ENCODE measurements at places on chromosomes 7 and 10.

DNA sequence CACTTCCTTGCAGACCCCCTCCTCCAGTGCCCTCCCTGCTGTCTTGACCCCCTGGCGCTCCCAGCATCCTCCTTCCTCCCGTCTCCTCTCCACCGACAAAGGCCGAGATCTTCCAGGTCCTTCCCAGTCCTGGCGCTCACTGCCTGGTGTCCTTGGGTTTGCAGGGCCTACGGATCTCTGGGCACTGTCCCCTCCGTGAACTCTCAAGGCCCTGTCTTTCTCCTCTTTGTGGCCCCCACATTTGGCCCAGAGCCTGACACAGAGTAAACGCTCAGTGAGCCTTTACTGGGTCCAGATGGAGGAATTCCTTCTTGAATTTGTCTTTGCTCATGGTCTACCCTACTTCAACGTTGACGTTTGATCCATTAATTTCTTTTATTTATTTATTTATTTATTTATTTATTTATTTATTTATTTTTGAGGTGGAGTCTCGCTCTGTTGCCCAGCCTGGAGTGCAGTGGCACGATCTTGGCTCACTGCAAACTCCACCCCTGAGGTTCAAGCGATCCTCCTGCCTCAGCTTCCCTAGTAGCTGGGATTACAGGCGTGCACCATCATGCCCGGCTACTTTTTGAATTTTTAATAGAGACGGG is 29.7 kb downstream of the TMEM270 start:
- no peak for DNase-seq

DNA sequence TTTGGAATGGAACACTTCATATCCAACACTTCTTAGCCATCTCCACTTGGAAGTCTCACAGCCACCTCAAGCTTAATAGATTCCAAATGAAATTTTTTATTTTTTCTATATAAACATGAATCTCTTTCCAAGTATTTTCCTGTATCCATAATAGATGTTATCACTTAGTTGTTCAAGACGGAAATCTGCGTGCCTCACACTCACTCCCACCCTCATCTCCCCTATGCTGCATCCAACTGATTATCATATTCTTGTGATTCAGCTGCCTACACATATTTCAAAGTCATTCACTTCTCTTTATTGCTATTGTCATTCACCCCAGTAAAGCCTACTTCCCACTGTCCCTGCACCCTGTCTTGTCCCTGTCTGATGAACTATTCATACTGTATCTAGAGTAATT is 70.2 kb upstream of the MKX start:
- no peak for DNase-seq

DNA sequence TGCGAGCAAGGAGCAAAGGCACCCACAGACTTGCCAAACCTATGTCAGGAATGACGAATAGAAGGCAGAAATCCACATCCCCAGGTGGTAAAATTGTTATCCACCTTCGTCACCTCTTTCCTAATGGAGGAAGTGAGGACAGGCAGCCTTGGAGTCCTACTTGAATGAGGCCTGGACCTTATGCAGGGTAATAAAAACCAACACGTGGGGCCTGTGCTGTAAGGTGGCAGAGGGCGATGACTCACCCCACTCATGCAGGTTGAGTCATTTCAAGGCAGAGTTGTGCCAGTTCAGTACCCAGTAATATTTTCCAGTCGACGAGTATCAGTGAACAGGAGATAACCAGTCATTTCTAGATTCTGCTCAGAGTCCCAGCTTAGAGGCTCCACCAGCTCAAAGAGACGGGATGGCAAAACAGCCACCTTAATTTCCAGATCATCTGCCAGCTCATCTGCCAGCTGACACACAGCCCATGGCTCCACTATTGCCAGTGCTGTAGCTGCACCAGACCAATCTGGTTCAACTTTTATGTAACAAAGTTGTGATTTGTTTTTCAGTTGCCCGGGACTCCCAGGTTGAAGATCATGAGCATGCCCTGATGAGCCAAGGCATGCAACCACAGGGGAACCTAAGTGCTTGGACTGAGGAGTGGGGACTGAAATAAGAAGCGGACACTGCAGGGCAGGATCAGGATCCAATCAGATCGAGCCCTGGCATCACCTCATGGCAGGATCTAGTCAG is 176.2 kb upstream of the ITGB1 start:
- peak; percentile 49 for DNase-seq

DNA sequence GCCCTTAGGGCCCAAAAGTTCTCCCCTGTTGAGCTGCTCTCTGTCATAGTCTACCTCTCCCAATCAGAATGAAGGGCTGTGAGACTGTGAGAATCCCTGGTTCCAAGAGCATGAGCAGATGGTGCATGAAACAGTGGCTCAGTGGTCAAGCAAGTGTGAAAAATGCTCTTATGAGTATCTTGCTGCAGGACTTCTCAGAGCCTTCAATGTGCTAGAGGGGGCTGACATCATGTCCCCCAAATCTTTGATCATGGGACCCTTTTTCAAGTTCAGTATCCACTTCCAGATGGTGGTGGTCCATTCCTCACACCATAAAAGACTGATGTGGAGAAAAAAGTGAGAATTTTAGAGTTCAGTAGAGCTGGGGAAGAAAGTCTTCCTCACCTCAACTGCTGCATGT is 265.3 kb upstream of the HABP2 start:
- DNase-seq, result no peak

Measured in AG08396 (cell line).